Esophagus squamous epithelium (tissue), 5 donors: ENCODE measurements at places on chromosomes 13 and 19. TPM values are rescaled to one million over a fixed set of nuclear protein-coding genes. Genes with fewer than 3 reads are reported as not detected.

DNA sequence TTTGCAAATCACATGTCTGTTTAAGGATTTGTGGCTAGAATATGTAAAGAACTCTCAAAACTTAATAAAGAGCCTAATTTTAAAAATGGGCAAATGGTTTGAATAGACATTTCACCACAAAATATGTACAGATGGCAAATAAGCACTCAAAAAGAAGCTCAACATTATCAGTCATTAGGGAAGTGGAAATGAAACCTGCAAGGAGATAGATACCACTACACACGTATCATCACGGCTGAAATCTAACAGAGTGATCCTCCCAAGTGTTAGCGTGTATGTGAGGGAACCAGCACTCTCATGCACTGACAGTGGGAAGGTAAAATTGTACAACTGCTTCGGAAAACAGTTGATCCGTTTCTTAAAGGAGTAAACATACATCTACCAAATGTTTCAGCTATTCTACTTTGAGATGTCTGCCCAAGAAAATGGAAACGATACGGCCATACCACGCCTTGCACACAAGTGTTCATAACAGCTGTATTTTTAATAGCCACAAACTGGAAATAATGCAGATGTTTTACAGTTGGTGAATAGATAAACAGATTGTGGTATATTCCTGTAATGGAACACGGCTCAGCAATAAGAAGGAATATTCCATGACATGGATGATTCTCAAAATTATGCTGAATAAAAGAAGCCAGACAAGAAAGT, 14.5 kb downstream of the ARHGEF7 start:
- H3K36me3 ChIP-seq: no peaks in the 10 kb centered on the region
- H3K4me1 ChIP-seq: no peaks in the 10 kb centered on the region
- DNase-seq: no peak
- no peak overlapping the region for H3K4me3 ChIP-seq
- peaks cover 5% of the 10 kb centered on the region for H3K27me3 ChIP-seq
- H3K27ac ChIP-seq: no peak overlapping the region

DNA sequence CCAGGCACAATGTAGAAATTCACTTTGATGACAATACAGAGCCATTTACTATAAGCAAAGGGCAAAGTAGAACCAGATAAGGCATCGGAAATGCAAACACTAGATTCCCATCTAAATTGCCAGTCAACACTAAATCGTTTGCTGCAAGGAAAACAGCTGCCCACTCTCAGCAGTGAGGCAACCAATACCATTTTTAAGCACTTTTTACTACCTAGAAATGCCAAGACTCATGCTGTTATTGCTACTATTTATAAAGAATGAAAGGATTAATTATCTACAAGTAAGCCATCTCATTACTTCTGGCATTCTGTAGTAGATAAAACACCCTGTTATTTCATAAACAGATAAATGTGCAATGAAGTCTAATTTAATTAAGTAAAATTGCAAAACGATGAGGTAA, 422.0 kb downstream of the FGF14 start:
- peaks cover 2% of the 10 kb centered on the region for H3K4me1 ChIP-seq
- no peak overlapping the region for H3K27ac ChIP-seq
- no peaks in the 10 kb centered on the region for H3K36me3 ChIP-seq
- no peak for DNase-seq
- no peaks in the 10 kb centered on the region for H3K27me3 ChIP-seq

GRCh38 chr13:46685006-46685730, 111.8 kb downstream of the ESD start:
- no peak for DNase-seq
- H3K36me3 ChIP-seq: no peaks in the 10 kb centered on the region
- H3K4me3 ChIP-seq: no peak overlapping the region
- no peaks in the 10 kb centered on the region for H3K27me3 ChIP-seq
- peak overlapping the region; percentile 30 for H3K27ac ChIP-seq
- H3K4me1 ChIP-seq: peaks cover 37% of the 10 kb centered on the region

GRCh38 chr19:3469638-3470499, 10.5 kb downstream of the SMIM24 start:
- peaks cover 9% of the 10 kb centered on the region for H3K4me1 ChIP-seq
- H3K27ac ChIP-seq: peak overlapping the region; percentile 12
- no peak overlapping the region for H3K4me3 ChIP-seq
- DNase-seq: no peak
- H3K27me3 ChIP-seq: no peaks in the 10 kb centered on the region
- H3K36me3 ChIP-seq: no peaks in the 10 kb centered on the region

The NR1H2 gene
- 73.0 TPM for total RNA-seq

The SYNGR4 gene
- total RNA-seq: not detected

GRCh38 chr13:110993788-110994187, 78.9 kb upstream of the ANKRD10 start:
- H3K4me1 ChIP-seq: no peaks in the 10 kb centered on the region
- DNase-seq: no peak
- no peaks in the 10 kb centered on the region for H3K27me3 ChIP-seq
- H3K27ac ChIP-seq: no peak overlapping the region

DNA sequence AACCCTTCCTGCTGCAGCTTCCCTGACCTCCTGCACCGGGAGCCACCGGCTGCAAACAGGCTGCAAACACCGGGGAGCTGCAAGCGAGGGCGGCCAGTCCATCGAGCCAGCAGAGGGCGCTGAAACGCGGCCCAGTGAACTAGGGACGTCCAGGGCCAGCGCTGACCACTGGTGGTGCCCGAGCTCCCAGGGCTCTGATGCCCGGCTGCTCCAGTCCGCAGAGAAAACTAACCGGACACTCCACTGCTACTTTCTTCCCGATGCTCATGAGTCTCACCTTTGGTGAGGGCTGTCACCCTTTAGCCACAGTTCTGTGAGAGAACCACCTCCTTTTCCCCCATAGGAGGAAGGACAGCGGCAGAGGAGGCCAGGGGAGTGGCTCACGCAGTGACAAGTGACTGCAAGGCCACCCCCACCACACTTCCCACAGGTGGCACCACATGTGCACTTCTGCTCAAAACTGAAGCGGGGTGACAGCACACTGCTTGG, 82.8 kb upstream of the MTIF3 start:
- DNase-seq: no peak
- H3K27ac ChIP-seq: no peak overlapping the region
- H3K27me3 ChIP-seq: no peaks in the 10 kb centered on the region
- H3K4me3 ChIP-seq: no peak overlapping the region
- no peaks in the 10 kb centered on the region for H3K36me3 ChIP-seq

DNA sequence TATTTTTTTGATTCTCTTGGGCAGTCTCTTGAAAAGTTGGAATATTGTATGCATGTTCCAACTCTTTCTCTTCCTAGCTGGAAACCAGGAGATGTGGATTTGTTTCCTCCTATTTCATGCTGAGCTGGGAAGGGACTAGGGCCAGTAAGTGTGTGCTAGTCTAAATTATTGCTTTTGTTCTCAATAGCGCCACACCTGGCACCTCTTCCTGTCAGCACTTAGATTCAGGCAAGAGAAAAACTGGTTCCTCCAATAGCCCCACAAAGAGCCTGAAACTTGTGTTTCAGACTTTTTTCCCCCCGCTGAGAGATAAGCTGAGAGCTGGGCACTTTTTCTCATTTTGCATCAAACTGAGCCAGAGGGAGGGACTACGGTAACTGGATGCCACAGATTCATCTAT, 353.4 kb downstream of the OLFM4 start:
- no peaks in the 10 kb centered on the region for H3K4me1 ChIP-seq
- H3K36me3 ChIP-seq: no peaks in the 10 kb centered on the region
- H3K27me3 ChIP-seq: no peaks in the 10 kb centered on the region
- no peak overlapping the region for H3K4me3 ChIP-seq
- DNase-seq: no peak

- no peak for DNase-seq
- H3K4me3 ChIP-seq: no peak overlapping the region
- H3K4me1 ChIP-seq: peaks cover 4% of the 10 kb centered on the region
- H3K36me3 ChIP-seq: no peaks in the 10 kb centered on the region
- H3K27me3 ChIP-seq: no peaks in the 10 kb centered on the region
- no peak overlapping the region for H3K27ac ChIP-seq
Observed at GRCh38 chr13:112761701-112762689, 72.2 kb downstream of the ATP11A start.

The FFAR1 gene
- not detected for total RNA-seq

GRCh38 chr13:98222816-98223215, 45.7 kb upstream of the RNF113B start:
- H3K27me3 ChIP-seq: no peaks in the 10 kb centered on the region
- no peak overlapping the region for H3K4me3 ChIP-seq
- DNase-seq: no peak
- peaks cover 5% of the 10 kb centered on the region for H3K4me1 ChIP-seq

DNA sequence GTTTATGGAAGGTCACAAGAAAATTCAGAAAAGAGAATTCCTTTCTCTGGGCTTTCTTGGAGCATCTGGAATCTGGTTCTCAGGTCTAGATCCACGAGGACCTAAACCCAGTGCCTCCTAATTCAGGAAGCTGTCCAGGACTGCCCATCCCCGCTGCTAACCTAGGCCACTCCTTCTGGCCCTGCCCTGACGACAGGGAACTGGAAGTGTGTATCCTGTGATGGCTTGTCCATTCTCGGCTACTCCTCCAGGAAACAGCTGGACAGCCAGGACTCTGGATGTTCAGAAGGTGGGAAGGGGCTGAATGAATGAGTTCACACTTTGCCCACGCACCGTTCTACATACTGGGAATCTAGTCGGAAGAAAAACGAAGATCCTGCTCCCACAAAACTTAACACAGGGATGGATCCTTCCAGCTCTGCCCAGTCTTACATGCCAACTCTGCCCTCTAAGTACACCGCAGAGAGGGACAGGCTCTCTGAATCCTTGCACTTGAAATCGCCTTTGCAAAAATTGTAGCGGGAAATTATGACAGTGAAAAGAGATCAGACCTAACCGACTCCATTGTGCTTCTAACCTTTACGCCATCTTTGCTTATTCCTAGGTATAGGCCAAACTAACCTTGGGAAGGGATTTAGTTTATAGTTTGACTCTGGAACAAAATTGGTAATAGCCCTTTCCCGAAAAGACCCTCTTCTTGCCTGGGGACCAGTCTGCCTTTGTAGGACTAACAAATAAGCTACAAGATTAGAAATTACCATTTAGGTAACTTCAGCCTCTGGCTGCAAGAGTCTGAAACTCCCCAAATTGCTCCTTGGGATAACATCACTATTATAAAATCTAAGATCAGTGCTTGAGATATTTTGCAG, 1.8 kb downstream of the LSM4 start:
- H3K27ac ChIP-seq: peak overlapping the region; percentile 92
- DNase-seq: no peak
- peaks cover 35% of the 10 kb centered on the region for H3K4me1 ChIP-seq
- no peaks in the 10 kb centered on the region for H3K27me3 ChIP-seq
- H3K4me3 ChIP-seq: no peak overlapping the region

The ZNF296 gene
- total RNA-seq: 5.0 TPM

GRCh38 chr13:78020861-78021260, 102.2 kb upstream of the EDNRB start:
- DNase-seq: no peak
- no peaks in the 10 kb centered on the region for H3K4me1 ChIP-seq
- H3K36me3 ChIP-seq: no peaks in the 10 kb centered on the region
- H3K4me3 ChIP-seq: no peak overlapping the region
- H3K27ac ChIP-seq: no peak overlapping the region

DNA sequence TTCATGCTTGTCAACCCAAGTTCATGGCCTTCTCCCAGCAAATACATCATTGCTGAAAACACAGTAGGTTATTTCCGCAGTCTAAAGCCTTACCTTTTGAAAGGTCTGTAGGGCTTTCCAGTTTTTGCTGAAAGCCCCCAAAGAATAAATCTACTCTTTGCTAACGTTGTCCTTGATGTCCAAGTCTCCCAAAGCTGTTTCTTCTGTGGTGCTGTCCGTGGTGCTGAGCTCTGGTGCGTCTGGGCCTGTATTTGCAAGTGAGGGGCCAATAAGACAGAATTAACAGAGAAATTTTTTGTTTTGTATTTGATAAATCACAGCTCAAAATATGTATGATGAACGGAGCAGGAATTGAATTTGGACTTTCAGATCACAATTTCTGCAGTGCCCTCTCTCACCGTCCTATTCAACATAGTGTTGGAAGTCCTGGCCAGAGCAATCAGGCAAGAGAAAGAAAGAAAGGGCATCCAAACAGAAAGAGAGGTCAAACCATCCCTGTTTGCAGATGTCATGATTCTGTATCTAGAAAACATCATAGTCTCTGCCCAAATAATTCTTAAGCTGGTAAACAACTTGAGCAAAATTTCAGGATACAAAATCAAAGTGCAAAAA, 9.8 kb upstream of the LGALS16 start:
- H3K36me3 ChIP-seq: no peaks in the 10 kb centered on the region
- no peaks in the 10 kb centered on the region for H3K4me1 ChIP-seq

- no peak for DNase-seq
- peaks cover 7% of the 10 kb centered on the region for H3K4me1 ChIP-seq
- H3K4me3 ChIP-seq: no peak overlapping the region
Observed at GRCh38 chr13:77373502-77373901, 46.6 kb upstream of the MYCBP2 start.

- no peak overlapping the region for H3K4me3 ChIP-seq
- DNase-seq: no peak
- H3K36me3 ChIP-seq: no peaks in the 10 kb centered on the region
- H3K27ac ChIP-seq: no peak overlapping the region
- no peaks in the 10 kb centered on the region for H3K4me1 ChIP-seq
- H3K27me3 ChIP-seq: no peaks in the 10 kb centered on the region
Observed at GRCh38 chr13:98664047-98664446, 87.1 kb upstream of the STK24 start.

The URAD gene
- total RNA-seq: not detected

The ZNF667 gene
- total RNA-seq: 2.9 TPM

GRCh38 chr19:45152504-45153338, 8.1 kb downstream of the NKPD1 start:
- peak overlapping the region; percentile 25 for H3K27ac ChIP-seq
- H3K4me1 ChIP-seq: peaks cover 43% of the 10 kb centered on the region
- H3K27me3 ChIP-seq: peaks cover 51% of the 10 kb centered on the region

DNA sequence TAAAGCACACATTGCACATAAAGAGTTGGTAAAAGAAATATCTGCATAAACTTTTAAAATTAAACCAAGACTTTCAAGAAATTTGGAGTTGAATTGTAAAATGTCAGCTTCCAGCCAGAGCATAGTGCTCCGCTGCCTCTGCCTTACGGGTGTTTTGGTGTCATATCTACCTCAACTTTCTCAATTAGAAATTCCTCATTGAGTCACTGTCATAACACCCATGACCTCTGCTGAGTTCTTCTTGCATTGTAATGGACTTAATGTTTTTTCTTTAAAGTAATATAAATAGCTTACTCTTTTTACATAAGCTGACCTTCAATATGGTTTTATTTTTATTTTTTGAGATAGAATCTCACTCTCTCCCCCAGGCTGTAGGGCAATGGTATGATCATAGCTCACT, 551.0 kb upstream of the NBEA start:
- H3K27ac ChIP-seq: no peak overlapping the region
- H3K36me3 ChIP-seq: no peaks in the 10 kb centered on the region

DNA sequence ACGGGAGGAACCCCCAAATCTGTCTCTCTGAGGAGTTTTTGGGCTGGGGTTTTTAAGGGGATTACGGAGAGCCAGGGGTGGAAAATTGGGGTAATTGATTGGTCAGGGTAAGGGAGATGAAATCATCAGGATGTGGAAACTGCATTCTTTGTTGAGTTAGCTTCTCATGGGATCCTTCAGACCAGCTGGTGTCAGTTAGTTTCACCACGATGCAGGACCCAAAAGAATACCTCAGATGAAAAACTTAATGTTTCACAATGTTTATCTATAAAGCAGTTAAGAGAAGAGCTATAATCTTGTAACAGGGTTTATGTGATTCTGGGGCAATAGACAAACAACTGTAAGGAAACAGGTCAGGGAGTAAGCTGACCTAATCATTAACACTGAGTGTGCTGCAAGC, 230.8 kb downstream of the POU4F1 start:
- H3K4me1 ChIP-seq: no peaks in the 10 kb centered on the region
- H3K27me3 ChIP-seq: no peaks in the 10 kb centered on the region
- H3K36me3 ChIP-seq: no peaks in the 10 kb centered on the region
- DNase-seq: no peak
- no peak overlapping the region for H3K4me3 ChIP-seq

The JSRP1 gene
- 1.5 TPM for total RNA-seq
